ENCODE measurements at places on chromosomes 12 and 14.

DNA sequence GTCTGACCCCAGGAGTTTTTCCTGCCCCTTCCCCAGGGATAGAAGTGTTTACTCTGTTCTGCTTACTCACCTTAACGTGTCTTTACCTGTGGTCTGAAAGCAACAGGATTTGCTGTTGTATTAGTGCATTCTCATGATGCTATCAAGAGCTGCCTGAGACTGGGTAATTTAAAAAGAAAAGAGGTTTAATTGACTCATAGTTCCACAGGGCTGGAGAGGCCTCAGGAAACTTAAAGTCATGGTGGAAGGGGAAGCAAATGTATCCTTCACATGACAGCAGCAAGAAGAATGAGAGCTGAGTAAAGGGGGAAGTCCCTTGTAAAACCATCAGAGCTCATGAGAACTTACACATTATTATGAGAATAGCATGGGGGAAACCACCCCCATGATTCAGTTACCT is 240.4 kb downstream of the SNAPC1 start:
- DNase-seq: no peak

DNA sequence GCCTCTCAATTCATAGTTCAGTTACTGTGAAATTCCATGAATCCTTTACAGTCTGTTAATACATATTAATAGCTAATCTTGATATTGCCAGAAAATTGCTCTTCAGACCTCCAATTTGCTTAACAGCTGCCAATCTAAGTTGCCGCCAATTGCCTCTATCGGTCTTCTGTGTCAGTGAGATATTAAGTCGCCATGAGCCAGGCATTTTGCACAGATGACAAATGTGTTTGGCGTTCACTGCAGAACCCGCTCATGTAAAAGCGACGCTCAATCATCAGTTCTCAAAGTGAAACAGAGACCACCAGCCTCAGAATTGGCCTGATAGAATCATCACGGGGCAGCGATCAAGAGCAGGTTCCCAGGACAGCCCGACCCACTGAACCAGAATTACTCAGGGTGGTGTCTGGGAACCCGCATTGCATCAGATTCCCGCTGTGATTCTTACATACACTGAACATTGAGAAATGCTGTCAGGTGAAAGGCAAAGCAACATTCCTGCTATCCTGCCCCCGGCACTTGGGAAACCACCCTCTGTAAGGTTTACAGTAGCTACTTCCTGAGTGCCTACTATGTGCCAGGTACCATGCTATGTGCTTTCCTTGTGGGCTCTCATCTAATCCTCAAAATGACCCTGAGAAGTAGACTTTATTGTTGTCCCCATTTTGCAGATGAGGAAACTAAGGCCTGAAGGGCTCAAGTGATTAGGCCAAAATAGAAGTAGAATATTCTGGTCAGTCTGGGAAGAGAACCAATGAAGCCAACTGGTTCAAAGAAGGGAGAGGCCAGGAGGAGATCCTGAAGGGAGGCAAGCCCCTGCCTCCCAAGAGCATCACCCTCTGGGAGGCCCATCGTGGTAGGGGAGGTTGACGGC is 216.4 kb downstream of the SLC41A2 start:
- no peak for DNase-seq

- no peak for DNase-seq
Measured at GRCh38 chr12:11623382-11623781, 26.1 kb upstream of the ETV6 start.

DNA sequence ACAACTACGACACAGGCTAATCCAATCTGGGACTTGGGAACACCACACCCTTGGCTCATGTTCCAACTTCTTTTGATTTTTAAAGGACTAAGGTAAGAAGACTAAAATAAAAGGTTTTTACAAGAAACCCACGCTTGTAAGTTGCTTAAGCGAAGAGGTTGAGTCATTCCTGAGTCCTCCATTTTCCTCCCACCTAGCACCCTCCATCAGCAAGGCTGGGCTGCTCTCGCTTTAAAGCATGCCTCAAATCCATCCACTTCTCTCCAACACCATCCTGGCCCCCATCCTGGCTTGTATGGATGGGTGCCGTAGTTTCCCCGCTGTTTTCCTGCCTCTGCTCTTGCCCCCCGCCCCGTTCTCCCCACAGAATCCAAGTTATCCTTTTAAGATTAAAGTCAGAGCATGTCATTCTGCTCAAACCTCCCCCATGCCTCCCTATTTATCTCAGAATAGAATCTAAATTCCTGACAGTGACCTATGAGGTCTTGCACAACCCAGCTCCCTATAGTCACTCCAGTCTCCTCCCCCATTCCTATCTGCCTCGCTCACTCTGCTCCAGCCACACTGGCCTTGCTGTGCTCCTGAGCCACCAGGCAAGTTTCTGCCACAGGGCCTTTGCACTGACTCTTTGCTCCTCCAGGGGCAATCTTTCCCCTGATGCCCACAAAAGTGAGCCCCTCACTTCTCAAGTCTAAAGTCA is 34.5 kb downstream of the SCARB1 start:
- DNase-seq: no peak

DNA sequence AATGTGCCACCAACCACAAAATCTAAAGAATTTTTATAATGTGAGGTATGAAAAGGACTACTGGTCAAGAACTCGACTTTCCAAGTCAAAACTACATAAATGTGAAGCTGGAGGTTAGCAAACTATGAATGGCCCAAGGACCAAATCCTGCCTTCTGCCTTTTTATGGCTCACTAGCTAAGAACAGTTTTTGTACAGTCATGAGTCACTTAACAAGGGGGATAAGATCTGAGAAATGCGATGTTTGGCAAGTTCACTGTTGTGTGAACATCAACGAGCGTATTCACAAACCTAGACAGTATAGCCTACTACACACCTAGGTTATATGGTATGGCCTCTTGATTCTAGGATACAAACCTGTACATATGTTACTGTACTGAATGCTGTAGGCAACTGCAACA is 28.2 kb downstream of the FERMT2 start:
- DNase-seq: no peak

DNA sequence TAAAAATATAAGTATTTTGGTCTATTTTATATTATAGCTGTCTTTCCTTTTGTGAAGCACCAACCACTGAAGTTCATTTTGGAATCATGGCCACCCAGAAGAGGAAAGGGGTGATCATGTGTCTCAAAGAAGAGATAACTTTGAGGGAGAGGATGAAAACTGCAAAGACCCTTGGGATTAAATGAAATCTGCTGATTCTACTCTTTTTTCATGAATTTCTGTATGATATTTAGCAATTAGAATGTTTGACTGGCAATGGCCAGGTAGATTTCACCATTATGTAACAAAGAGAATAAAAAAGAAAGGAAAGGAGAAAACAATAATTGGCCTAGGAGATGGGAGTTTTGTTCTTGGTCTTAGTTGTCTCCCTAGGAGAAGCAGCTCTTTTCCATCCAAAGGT is 350.8 kb downstream of the EMP1 start:
- no peak for DNase-seq

DNA sequence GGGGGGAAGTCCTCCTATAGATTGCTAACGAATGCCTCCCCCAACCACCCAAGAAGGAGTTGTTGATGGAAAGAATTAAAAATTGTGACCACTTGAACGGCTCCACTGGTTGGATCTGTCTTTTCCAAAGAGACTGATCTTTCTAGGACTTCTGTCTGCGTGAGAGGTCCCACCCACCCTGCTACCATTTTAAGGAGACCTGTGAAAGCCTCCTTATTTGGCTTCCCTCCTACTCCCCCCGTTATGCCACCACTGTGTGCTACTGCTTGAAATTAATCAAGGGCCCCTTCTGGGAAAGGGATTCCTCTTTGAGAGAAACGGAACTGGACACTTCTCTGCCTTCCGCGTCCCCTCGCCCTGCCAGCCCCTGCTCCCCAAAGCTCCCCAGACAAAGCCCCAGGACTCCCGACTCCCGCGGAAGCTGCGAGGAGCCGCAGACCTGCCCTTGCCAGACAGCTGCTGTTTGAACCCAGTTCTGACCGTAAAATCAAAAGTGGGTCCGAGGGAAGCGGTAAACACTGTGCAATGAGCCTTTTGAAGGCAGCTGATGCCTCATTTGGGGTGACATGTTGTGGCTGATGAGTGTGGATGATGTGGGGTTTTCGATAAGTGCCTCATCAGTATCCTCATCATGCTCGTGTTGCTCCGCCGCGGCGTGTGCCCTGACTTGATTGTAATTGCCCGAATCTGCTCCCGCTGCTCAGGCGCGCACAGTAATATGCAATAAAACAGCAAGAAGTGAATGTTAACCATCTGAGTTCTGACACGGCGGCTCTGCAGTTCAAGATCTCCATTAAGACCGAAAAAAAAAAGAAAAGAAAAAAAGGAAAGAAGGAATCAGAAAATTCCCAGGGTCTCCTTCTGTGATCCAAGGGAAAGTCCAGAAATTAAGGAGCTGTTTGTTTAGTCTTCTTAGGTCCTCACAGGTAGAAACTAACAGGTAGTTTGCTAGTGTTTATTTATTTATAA is 48.2 kb downstream of the MBIP start:
- DNase-seq: peak; percentile 12

- no peak for DNase-seq
Measured at GRCh38 chr14:74938531-74939495, 15.8 kb upstream of the RPS6KL1 start.

DNA sequence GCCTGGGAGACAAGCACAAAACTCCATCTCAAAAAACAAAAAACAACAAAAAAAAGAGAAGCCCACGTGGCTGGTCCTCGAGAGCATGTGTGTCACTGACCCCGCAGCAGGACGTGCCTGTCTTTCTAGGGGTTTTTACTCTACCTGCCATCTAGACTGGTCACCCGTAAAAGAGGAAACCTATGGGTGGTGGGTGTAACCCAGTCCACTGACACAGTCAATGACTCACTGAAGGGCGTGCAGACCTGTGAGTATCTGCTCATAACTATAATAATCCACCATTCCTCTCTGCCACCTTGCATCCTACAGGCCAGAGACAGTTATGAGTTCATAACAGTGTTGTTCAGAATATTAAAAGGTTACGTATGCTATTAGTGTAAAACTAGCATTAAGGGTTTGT is 4.6 kb downstream of the GOLGA3 start:
- DNase-seq: no peak

- no peak for DNase-seq
Measured at GRCh38 chr12:95014554-95014953, 11.1 kb upstream of the NDUFA12 start.

DNA sequence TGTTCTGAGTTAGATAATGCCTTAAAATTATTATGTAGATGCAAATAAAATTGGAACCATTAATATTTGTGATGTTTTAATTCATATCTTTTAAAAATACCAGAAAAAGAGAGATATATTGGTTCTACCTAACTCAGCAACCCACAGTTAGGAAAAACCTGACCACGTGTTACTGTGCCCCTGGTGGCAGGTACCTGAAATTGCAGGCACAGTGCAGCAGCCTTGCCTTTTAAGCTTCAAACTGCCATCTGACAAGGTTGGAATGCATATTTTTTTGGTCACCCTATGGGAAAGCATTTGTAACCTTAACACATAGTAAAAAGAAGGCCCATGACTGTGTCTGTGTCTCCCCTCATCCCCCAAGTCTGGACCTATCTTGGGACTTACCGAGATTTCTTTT is 109.4 kb upstream of the NOS1 start:
- DNase-seq: no peak

GRCh38 chr12:33529810-33530209 is 90.2 kb upstream of the SYT10 start:
- no peak for DNase-seq

GRCh38 chr12:14607568-14607967 is 39.9 kb upstream of the PLBD1 start:
- DNase-seq: no peak

- DNase-seq: no peak
Measured at GRCh38 chr12:105252901-105253300, 16.9 kb upstream of the APPL2 start.

GRCh38 chr12:50934981-50935807 is 17.1 kb upstream of the HIGD1C start:
- no peak for DNase-seq

DNA sequence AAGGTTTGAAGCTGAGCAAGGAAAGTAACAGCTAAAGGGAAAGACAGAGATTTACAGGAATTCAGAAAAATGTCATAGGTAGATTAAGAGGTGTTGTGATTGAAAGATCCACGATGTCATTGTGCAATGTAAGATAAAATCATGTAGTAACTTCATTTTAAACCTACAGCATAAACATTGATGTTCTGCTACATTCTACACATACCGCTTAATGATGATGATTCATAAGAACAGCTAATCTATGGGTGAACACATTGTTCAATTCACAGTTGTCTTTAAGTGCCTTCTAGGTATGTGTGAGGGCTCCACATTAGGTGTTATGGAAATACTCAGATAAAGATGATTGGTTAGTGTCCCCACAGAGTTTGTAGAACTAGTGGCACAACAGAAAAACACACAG is 170.9 kb downstream of the GRIP1 start:
- no peak for DNase-seq

DNA sequence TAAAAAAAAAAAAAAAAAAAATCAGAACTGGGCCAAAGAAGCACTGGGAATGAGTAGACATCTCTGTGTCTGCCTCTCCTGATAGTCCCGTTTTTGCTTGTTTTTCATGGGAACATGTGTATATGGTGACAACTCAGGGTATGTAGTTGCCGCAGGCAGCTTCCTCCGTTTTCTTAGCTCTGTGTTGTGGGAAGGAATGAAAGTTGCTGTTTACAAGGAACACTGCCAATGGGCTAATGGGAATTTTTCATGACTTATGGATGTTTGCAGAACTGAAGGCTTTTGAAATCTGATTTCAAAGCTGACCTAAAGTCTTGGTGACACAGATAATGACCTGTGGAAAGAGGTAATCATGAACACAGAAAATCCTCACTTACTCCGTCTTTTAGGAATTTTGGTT is 146.4 kb upstream of the BTG1 start:
- DNase-seq: no peak

DNA sequence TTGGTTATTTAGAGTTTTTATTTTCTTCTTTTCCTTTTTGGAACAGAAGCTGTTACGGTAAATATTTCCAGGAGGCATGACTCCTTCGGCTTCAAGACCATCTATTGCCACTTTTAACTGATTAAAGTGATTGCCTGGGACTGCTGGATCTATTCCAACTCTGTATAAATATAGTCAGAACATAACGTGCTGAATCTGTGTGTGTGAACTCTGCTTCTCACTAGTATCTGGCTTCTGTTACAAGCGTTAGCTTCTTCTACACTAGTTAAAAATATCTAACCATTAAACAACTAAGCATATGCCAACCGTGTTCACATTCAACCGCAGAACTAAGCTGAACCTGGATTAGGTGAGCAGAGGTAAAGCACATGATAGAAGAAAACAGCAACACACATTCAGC is 49.0 kb downstream of the TMTC1 start:
- no peak for DNase-seq

GRCh38 chr12:30934811-30935210 is 8.3 kb downstream of the TSPAN11 start:
- DNase-seq: no peak

GRCh38 chr12:52537101-52537500 is 15.8 kb downstream of the KRT71 start:
- no peak for DNase-seq

- DNase-seq: no peak
Measured at GRCh38 chr14:24238123-24238522, 4.3 kb downstream of the TINF2 start.

- no peak for DNase-seq
Measured at GRCh38 chr14:77645520-77646230, 29.2 kb upstream of the SPTLC2 start.

GRCh38 chr14:20743556-20743955 is 2.1 kb upstream of the EDDM3A start:
- no peak for DNase-seq
